ENCODE measurements at places on chromosomes 2 and 18. TPM values are rescaled to one million over a fixed set of nuclear protein-coding genes. Genes with fewer than 3 reads are reported as not detected.

Gene CHST9
- total RNA-seq = not detected

GRCh38 chr2:106664669-106665068, 177.5 kb downstream of the CD8B2 start:
- no peak overlapping the region for H3K4me3 ChIP-seq
- H3K27me3 ChIP-seq = no peaks in the 10 kb centered on the region
- DNase-seq = no peak
- no peaks in the 10 kb centered on the region for H3K36me3 ChIP-seq

Gene TCF23
- not detected for total RNA-seq

- no peaks in the 10 kb centered on the region for H3K27me3 ChIP-seq
- DNase-seq = no peak
- no peak overlapping the region for H3K4me3 ChIP-seq
- peaks cover 5% of the 10 kb centered on the region for H3K4me1 ChIP-seq
Observed at GRCh38 chr2:207640160-207640559, 15.0 kb upstream of the METTL21A start.

Gene SOS1
- total RNA-seq = 34.7 TPM

Gene KCNG3
- total RNA-seq = 2.1 TPM

Gene LYPD6B
- 10.0 TPM for total RNA-seq

Gene MDH1B
- 4.1 TPM for total RNA-seq

Gene MOB4
- total RNA-seq = 19.9 TPM

DNA sequence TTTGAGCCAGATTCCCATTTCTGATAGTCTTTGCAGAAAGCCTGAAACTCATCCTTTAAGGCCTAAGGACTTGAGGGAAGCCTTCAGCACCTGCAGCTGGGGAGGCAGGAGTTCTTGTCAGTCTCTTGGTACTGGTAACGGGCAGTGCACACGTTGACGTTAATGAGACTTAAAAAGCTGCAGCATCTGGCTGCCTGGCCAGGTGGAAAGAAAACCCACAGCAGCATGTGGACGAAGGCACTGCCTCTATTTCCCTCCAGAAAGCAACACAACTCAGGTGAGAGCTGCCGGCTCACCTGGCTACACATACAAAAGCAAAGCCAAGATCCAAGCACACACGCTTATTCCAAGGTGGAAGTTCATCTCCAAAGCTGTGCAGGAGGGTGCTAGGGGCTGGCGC, 178.8 kb downstream of the ANAPC1 start:
- H3K27ac ChIP-seq = peak overlapping the region; percentile 78
- H3K27me3 ChIP-seq = no peaks in the 10 kb centered on the region
- DNase-seq = no peak
- H3K4me1 ChIP-seq = peaks cover 66% of the 10 kb centered on the region
- H3K4me3 ChIP-seq = no peak overlapping the region

- H3K27ac ChIP-seq = peak overlapping the region; percentile 95
- H3K36me3 ChIP-seq = no peaks in the 10 kb centered on the region
- DNase-seq = peak; percentile 48
- H3K27me3 ChIP-seq = no peaks in the 10 kb centered on the region
- peaks cover 20% of the 10 kb centered on the region for H3K4me1 ChIP-seq
- H3K4me3 ChIP-seq = no peak overlapping the region
Observed at GRCh38 chr18:23719634-23720201, 30.5 kb downstream of the LAMA3 start.

Gene SRD5A2
- total RNA-seq = not detected

Gene REG3G
- total RNA-seq = not detected

Gene SAG
- total RNA-seq = not detected

- no peak for DNase-seq
- no peak overlapping the region for H3K4me3 ChIP-seq
- H3K27me3 ChIP-seq = no peaks in the 10 kb centered on the region
- H3K27ac ChIP-seq = no peak overlapping the region
- H3K36me3 ChIP-seq = no peaks in the 10 kb centered on the region
Observed at GRCh38 chr2:227153758-227154486, 10.1 kb downstream of the COL4A4 start.

Gene FIGN
- 3.1 TPM for total RNA-seq

Gene ADRA2B
- total RNA-seq = 0.55 TPM

GRCh38 chr2:186426153-186427016, 59.7 kb upstream of the ZC3H15 start:
- H3K27me3 ChIP-seq = no peaks in the 10 kb centered on the region
- H3K4me1 ChIP-seq = no peaks in the 10 kb centered on the region
- H3K4me3 ChIP-seq = no peak overlapping the region
- no peak overlapping the region for H3K27ac ChIP-seq
- no peaks in the 10 kb centered on the region for H3K36me3 ChIP-seq

DNA sequence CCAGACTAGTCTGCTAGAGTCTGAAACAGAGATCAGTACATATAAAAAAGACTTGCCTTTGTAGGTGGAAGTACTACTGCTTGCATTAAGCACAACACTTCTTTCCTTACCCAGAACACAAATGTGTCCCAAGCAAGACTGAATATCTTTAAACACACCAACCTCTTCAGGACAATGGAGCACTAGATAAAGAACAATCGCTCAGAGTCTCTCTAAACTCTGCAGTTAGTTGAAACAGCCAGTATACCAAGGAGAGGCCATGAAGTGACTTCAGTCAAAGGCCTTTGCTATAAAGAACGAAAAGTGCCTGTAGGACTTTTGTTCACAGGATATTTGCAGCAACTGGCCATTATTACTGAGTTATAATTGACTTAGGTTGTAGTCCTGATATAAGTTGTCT, 9.9 kb upstream of the B4GALT6 start:
- no peaks in the 10 kb centered on the region for H3K4me1 ChIP-seq
- DNase-seq = no peak
- no peak overlapping the region for H3K4me3 ChIP-seq
- H3K36me3 ChIP-seq = no peaks in the 10 kb centered on the region

Gene PROC
- 5.8 TPM for total RNA-seq

Gene C2orf78
- not detected for total RNA-seq

DNA sequence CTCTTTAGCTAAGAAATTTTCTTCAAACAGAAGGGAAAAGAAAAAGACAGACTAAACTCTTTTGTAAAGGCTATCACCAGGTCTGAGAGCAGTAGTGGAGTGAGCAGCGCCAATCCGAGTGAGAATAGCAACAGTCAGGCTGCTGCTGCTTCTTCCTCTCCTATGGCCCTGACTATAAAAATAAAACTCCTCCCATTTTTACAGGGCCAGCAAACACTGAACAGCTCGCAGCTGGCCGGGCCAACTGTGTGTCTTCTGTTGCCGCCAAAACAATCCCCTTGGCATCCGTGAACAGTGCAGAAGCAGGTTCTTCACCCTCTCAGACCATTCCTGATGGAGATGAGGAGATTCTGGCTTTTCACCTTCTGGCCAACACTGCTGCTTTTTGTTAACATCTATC, 124.5 kb downstream of the CNTNAP5 start:
- no peak for DNase-seq
- no peaks in the 10 kb centered on the region for H3K4me1 ChIP-seq
- peaks cover 6% of the 10 kb centered on the region for H3K27me3 ChIP-seq
- H3K4me3 ChIP-seq = no peak overlapping the region

DNA sequence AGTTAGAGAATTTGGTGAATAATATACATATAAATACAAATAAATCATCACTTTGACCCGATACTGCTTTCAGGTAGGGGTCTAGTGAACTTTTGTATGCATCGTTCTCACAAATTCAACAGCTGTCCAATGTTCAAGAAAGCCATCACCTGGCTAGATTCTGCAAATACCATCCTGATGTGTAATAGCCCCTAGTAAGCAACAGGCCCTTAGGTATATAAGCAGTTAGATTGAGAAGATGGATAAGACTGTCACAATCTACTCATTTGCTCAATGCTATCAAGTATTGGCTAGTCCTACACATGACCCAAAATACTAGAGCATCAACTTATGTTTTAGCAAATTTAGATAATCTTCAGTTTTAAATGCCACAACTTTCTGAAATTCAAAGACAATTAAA, 20.7 kb upstream of the DSG1 start:
- no peak overlapping the region for H3K4me3 ChIP-seq
- H3K27me3 ChIP-seq = no peaks in the 10 kb centered on the region
- H3K36me3 ChIP-seq = no peaks in the 10 kb centered on the region

- H3K27ac ChIP-seq = no peak overlapping the region
- no peaks in the 10 kb centered on the region for H3K27me3 ChIP-seq
- no peaks in the 10 kb centered on the region for H3K36me3 ChIP-seq
- H3K4me3 ChIP-seq = no peak overlapping the region
- DNase-seq = no peak
Observed at GRCh38 chr2:10027660-10028330, 15.6 kb upstream of the KLF11 start.

DNA sequence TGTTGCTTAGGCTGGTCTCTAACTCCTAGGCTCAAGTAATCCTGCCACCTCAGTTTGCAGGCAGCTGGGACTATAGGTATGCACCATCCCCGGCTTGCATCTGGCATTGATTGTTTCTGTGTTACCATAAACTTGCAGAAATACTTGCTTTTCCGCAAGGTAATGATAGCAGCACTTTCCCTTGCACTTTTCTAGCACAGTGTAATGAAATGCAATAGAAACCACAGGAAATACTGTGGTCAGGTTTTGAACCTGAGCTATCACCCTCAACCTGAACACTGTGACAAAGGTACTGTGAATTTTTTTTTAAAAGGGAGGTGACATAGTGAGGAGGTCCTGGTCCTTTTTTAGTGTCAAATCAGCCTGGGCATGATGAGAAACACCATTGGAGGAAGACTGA, 38.3 kb downstream of the DHRS9 start:
- peaks cover 9% of the 10 kb centered on the region for H3K4me1 ChIP-seq
- H3K27me3 ChIP-seq = no peaks in the 10 kb centered on the region
- no peak overlapping the region for H3K27ac ChIP-seq
- peak; percentile 57 for DNase-seq
- no peak overlapping the region for H3K4me3 ChIP-seq

Gene DCDC2C
- not detected for total RNA-seq

DNA sequence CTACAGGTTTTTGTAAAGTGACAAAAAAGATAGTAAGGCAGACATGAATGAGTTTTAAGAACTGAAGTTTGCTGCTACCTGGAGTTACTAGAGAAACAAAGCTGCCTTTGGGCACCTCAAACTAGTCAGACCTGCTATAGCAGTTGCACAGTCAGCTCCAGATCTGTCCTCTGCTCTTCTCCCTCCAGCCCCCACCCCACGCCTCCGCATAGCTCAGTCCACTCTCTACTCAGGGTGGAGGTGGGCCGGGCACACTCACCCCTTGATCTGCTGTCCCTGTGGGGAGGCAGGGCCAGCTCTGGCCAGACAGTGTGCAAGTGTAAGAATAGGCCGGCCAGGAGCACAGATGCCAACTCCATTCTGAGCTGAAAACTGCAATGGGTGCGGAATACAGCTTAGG, 4.1 kb downstream of the SERTAD2 start:
- peak overlapping the region; percentile 97 for H3K27ac ChIP-seq
- H3K4me3 ChIP-seq = peak overlapping the region; percentile 46
- peaks cover 70% of the 10 kb centered on the region for H3K4me1 ChIP-seq
- no peaks in the 10 kb centered on the region for H3K36me3 ChIP-seq
- no peaks in the 10 kb centered on the region for H3K27me3 ChIP-seq

- no peaks in the 10 kb centered on the region for H3K36me3 ChIP-seq
- H3K27me3 ChIP-seq = peaks cover 30% of the 10 kb centered on the region
- no peak overlapping the region for H3K4me3 ChIP-seq
- DNase-seq = no peak
- H3K27ac ChIP-seq = no peak overlapping the region
Observed at GRCh38 chr2:126704434-126705160, 48.6 kb downstream of the GYPC start.

Gene SALL3
- total RNA-seq = not detected

Gene MOGAT1
- 0.35 TPM for total RNA-seq

DNA sequence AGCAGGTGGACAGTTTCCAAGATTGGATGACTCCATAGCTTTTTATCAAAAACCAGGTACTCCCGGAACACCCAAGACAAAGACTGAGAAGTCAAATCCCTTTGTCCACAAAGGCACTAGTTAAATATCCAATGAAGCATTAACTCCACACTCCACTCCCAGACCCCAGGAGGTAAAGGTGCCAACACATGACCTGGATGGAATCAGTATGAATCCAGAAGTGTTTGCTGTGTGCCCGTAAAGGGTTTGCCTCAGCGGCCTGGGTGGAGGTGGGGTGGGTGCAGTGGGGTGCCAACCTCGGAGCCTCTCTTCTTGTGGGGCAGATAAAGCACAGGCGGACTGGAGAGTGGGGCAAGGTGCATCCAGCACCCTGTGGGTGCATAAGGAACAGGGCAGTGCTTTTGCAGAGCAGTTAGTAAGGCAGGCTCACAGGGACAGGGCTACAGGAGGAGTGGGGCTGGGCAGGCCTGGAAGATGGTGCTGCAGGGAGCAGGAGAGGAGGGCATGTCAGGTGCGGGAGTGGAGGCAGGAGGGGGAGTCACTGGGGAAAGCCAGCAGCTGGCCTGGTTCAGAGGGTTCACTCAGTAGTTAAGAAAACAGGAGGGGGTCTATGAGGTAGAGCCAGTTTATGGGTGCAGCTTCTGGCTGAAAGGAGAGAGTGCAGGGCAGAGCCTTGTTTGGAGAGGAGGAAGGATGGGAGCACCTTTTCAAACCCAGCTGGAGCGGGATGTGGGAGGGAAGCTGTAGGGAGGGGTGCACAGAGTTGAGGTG, 208.4 kb upstream of the SMAD2 start:
- no peak overlapping the region for H3K27ac ChIP-seq
- H3K36me3 ChIP-seq = no peaks in the 10 kb centered on the region
- no peak overlapping the region for H3K4me3 ChIP-seq
- H3K4me1 ChIP-seq = peaks cover 59% of the 10 kb centered on the region

GRCh38 chr2:54088191-54088634, 27.2 kb upstream of the ACYP2 start:
- no peak overlapping the region for H3K4me3 ChIP-seq
- H3K4me1 ChIP-seq = no peaks in the 10 kb centered on the region
- H3K27ac ChIP-seq = no peak overlapping the region
- DNase-seq = no peak
- H3K27me3 ChIP-seq = no peaks in the 10 kb centered on the region

Gene HJURP
- 109 TPM for total RNA-seq

- 0 out of 2 replicates have a peak, but pooled peaks cover 9% of the 10 kb centered on the region for H3K27me3 ChIP-seq
- no peak for DNase-seq
- no peaks in the 10 kb centered on the region for H3K36me3 ChIP-seq
- H3K27ac ChIP-seq = no peak overlapping the region
- no peak overlapping the region for H3K4me3 ChIP-seq
- H3K4me1 ChIP-seq = no peaks in the 10 kb centered on the region
Observed at GRCh38 chr2:5474716-5475115, 217.5 kb upstream of the SOX11 start.

DNA sequence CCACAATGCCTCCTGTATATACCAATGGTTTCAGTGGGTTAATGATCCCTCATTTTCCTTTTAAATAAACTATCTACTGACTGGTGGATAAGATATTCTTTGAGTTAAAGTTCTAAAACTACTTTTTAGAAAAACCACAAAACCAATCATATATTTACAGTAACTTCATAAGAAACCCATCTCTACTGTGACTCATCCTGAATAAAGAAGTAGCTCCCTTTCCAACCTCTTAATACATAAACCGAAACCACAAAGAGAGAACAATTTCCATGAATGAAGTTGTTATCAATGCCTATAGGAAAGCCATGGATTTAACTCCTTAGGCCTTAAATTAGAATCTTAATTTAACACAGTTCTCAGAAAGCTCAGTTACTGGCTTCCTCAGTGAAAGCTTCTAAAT, 227.0 kb upstream of the SMAD7 start:
- 0 out of 2 replicates have a peak, but pooled peaks cover 5% of the 10 kb centered on the region for H3K4me1 ChIP-seq
- no peaks in the 10 kb centered on the region for H3K27me3 ChIP-seq
- no peak overlapping the region for H3K27ac ChIP-seq
- DNase-seq = no peak

All from PC-9 (cell line).